ENCODE measurements at places on chromosomes 16 and 17.

- DNase-seq = no peak
Observed at GRCh38 chr16:56481468-56482122, 30.2 kb downstream of the OGFOD1 start.

DNA sequence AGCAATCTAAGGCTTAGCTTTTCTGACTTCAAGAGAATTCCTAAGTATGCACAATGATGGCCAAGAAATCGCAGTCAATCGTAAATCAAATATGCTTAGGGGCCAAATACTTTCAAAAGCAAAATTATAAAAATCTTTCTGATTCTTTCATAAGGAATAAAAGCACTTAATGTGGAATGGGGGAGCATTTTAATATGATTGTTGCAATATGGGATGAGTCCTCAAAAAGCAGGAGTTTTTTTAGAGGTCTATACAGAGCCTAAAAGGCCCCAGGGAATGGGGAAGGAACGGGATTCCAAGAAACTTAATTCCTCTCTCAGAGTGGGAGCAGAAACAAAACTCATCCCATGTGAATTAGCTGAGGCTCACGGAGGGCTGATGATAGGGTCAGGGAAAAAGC lies 14.7 kb upstream of the SLC39A11 start:
- DNase-seq = no peak

DNA sequence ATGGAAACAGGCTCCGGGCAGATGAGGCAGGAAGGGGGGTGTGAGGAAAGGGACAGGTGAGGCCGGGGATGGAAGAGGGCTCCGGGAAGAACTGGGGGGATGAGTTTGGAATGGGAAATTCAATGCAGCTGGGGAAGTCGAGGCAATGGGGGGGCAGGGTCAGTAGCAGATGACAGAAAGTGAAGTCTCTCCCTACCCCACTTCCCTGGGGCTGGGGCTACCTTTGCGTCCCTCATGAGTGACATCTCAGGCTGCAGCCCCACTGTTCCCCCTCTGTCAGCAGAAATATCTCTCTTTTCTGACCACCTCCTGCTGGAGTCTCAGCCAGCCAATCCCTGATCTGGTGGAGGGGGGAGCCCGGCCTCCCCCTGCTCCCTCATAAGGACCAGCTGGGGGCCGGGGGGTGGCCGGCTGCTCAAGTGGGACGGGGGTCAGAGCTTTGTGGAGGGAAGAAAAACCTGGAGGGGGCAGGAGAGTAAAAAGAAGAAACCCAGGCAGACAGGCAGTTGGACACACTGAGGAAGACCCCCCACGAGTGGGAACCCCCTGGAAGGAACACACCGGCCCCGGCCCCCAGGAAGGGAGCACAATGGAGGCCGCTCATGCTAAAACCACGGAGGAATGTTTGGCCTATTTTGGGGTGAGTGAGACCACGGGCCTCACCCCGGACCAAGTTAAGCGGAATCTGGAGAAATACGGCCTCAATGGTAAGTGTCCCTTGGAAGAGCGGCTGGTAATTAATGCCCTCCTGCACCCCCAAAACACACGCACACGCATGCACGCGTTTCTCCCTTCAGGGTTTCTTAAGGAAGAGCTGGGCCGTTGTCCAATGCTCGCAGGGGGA lies at the start of gene ATP2A1:
Gene ATP2A1, plus strand, starts transcription at position 406 of the 844 bp plus-strand sequence. Its CDS starts 184 bp downstream, at position 590.
- no peak for DNase-seq

DNA sequence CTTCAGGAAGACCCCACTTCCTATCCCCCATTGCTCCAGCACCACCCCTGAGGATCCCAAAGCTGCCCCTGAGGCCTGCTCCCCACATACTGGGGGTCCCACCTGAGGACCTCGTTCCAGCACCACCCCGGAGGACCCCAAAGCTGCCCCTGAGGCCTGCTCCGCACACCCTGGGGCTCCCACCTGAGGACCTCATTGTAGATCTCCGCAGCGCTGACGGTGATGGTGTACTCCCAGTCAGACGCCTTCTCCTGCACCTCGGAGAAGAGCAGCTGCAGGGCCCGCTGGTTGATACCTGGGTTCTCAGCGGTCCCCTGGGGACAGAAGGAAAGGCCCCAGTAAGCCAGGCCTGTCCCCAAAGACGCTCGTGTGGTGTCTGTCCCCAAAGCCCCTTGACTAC lies 26.4 kb downstream of the KATNB1 start:
- DNase-seq = no peak

DNA sequence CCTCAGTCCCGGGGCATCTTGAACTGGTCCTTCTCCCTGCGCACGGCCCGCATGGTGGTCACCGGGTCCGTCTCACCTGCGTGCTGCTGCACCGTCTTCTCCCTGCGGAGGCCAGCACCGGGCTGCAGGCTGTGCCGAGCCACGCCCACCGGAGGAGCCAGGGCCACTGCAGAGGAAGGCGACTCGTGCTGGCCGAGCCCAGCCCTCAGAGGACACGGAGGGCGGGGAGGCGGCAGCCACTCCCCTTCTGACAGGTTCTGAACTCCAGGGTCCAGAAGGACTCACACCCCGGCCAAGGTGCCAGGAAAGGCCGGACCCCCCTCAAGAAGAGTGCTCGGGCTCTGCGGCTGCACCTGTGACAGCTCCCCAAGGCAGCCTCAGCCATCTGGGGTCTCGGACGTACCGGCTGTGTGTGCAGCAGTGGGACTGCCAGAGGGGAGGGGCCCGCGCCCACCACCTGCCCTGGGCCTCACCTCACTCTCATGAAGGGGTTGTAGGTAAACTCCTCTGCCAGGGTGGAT lies 15.8 kb upstream of the IGFALS start:
- DNase-seq = no peak

- DNase-seq = no peak
Observed at GRCh38 chr17:17200311-17200710, 5.8 kb downstream of the PLD6 start.
